ENCODE measurements at places on chromosomes 2 and 18.

- DNase-seq = no peak
These were observed 61.3 kb upstream of the HDAC4 start for GRCh38 chr2:239462191-239462515.

GRCh38 chr2:238881353-238882081, 33.6 kb downstream of the TWIST2 start:
- DNase-seq = no peak

- DNase-seq = no peak
These were observed 66.8 kb downstream of the BMPR2 start for GRCh38 chr2:202442882-202443281.

GRCh38 chr2:61456746-61457420, 14.0 kb downstream of the USP34 start:
- no peak for DNase-seq

GRCh38 chr2:203476881-203477280, 58.2 kb downstream of the RAPH1 start:
- no peak for DNase-seq

GRCh38 chr2:136301006-136301405, 183.1 kb upstream of the CXCR4 start:
- DNase-seq = no peak

DNA sequence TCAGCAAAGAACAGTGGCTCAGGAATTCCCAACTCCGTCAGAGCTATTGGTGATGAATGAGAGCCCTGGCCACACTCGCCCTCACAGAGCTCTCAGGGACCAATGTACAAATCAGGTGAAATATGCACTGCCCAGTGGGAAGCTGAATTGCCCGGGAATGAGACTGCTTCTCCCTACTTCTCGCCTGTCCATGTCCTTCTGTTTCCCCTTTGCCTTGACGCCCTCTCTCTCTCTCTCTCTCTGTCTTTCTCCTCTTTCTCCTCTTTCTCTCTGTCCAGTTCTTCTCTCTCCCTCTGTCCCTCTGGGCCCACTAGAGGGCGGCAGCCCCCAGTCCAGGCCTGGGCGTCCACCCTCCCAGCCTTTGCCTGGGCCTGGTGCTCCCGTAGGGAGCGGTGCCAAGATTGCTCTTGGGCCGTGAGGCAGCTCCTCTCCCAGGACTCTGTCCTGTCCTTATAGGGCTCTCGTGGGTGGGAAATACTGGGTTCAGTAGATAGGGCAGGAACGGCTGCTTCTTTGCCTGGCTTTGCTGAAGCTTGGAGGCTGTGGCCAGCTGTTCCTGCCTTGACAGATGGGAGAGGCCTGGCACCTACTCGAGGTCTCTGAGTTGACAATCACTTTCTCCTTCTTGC, 28.4 kb upstream of the PUM2 start:
- DNase-seq = peak; percentile 26

- no peak for DNase-seq
These were observed 126.5 kb downstream of the MAPK4 start for GRCh38 chr18:50686409-50686808.

DNA sequence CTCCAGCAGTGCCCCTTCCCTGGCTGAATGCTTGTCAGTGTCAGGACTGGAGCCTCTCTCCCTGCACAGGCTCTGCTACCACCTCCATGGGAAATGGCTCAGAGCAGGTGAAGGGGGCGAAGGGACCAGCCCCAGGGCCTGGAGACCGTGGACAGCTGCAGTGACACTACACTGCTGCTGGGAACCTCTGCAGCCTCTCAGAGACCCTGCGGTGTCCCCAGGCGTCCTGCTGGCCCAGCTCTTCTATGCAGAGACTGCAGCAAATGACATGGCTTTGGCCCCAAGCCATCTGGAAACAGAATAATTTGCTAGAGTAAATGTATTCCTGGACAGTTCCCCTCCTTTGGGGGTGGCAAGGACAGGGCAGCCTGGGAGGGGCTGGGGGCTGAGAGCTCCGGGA, 53.2 kb downstream of the CIB4 start:
- DNase-seq = no peak

- DNase-seq = peak; percentile 19
These were observed 132.7 kb upstream of the XPO1 start for GRCh38 chr2:61670591-61671501.

DNA sequence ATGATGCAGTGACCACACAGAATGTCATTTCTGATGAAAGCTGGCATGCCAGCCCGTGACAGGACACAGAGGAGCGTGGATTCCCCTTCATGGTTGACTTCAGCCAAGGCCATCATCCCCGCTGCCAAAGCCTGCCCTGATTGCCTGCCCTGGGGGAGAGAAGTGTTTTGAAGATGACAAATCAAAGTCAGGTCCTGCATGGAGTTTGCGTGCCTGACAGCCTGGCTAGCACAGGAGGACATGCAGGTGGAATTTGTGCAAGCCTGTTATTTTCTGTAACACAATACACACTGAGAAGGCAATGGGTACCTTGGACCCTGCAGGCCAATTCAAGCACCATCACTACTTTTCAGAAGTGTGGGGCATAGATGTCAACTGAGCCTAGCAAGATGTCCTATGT, 5.4 kb upstream of the IL1R2 start:
- DNase-seq = no peak

DNA sequence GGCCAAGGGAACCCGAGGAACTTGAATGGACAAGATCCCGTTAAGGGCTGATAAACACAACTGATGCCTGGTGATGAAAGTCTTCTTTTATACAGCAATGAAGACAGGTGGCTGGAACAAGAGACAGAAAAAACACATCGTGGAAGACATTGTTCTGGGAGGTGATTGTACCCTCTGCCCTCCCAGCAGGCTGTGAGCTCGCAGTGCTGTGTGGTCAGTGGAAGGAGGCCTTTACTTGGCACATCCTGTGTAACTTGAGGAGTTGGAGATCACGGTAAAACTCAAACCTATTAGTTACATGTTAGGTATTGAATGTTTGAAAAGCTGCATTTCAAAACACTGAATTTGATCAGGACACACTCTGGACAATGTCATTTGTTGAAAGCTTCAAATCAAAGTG, 249.9 kb upstream of the EPAS1 start:
- no peak for DNase-seq

GRCh38 chr2:156333274-156333950, 891 bp upstream of the NR4A2 start:
- DNase-seq = no peak

- no peak for DNase-seq
These were observed 77.3 kb downstream of the LPIN2 start for GRCh38 chr18:2935438-2936192.

DNA sequence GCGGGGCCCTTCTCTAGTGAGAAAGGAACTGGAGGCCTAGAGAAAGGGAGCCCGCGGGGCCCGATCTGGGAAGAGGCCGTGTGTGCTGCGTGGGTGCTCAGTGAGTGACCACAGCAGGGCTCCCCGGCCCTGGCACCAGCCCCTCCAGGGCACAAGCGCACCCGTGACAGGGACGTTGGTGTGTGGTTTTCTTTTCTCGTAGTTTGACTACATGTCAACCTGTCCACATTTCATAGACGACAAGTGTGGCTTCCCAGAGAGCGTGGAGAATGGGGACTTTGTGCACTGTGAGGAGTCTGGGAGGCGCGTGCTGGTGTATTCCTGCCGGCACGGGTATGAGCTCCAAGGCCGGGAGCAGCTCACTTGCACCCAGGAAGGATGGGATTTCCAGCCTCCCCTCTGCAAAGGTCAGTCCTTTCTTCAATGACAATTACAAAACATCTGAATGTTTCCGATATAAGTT, 83.1 kb downstream of the TPO start:
- no peak for DNase-seq

DNA sequence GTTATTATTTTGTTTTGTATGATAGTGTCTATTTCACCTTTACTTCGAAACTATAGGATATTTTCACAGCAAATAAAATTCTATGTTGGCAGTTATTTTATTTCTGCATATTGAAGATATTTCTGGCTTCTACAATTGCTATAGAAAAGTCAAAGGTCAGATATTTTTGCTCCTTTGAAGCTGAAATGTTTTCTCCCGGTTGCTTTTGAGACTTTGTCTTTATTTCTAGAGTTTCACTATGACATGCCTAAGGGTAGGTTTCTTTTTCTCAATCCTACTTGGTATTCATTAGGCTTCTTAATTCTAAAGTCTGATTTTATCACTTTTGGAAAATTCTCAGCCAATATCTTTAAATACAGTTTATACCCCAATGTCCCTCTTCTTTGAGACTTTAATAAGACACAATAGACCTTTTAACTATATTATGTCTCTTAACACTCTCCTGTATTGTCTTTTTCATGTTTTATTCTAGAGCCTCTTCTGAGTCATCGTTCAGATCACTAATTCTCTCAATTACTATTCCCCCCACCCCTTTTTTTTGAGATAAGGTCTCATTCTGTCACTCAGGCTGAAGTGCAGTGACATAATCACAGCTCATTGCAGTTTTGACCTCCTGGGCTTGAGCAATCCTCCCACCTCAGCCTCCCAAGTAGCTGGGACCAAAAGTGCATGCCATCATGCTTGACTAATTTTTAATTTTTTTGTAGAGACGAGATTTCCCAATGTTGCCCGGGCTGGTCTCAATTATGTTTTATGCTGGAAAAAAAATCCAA, 50.5 kb downstream of the USP37 start:
- DNase-seq = no peak

GRCh38 chr18:7333025-7333562, 102.2 kb downstream of the LRRC30 start:
- no peak for DNase-seq

DNA sequence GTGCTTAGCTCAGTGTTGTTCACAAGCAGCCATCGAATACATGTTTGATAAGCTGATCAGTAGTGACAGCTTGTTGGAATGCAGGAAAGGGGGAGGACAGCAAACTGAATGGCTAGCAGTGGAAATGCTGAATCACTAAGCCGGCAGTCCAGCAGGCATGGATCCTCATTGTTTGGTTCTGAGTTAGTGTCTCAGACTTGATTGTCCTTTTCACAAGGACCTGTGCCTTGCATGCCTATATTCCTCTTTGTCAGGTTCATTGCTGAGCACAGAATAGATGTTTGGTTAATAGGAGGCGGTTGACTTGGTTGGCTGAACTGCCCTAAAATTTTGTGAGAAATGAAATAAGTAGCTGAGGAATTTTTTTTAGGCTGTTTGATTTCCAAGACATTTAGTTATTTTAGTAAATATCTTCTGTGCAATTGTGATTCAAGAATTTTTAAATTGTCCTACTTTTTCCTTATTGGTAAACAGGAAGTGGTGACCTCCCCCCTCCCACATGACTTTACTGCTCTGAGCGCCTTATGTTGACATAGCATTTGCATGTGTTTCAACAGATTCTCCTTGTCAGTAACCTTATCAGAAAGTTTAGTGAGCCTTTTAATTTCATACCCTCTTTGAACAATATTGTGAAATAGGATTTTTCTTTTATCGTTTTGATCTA, 21.4 kb upstream of the STON1 start:
- DNase-seq = peak; percentile 71

DNA sequence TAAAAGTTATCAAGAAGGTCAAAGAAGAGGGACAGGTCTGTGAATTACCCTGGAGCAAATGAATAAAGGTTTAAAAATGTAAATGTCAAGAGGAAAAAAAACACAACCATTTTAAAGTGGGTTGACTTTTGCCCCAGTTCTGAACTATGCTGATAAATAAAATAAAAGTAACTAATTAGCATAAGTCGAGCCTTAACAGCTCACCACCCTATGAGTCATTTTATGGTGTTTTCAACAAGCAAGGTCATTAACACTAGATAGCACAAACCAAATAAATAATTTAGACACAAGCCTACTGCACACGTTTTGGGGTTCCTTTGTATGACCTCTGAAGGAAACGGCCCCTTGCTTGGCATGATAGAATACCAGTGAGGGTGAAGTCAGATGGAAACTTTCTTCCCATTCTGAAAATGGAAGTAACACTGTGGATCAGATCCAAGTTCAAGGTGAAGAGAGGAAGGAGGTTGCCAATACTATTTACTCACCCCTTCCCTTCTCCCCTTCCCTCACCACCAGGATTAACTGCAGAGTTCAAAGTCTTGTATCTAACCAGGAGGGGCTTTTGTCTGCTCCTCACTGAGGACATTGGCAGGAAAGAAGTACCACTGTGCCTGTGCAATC, 380.0 kb upstream of the ACVR2A start:
- DNase-seq = no peak

- DNase-seq = no peak
These were observed 219.8 kb downstream of the SH3BP4 start for GRCh38 chr2:235171550-235172031.

GRCh38 chr2:241763551-241764274, 12.9 kb upstream of the GAL3ST2 start:
- no peak for DNase-seq

GRCh38 chr2:47034973-47035609, 119.5 kb upstream of the MCFD2 start:
- DNase-seq = no peak

GRCh38 chr2:48527226-48527885, 2.6 kb upstream of the STON1 start:
- DNase-seq = no peak

GRCh38 chr18:34929336-34929780, 111.9 kb upstream of the MAPRE2 start:
- DNase-seq = no peak

DNA sequence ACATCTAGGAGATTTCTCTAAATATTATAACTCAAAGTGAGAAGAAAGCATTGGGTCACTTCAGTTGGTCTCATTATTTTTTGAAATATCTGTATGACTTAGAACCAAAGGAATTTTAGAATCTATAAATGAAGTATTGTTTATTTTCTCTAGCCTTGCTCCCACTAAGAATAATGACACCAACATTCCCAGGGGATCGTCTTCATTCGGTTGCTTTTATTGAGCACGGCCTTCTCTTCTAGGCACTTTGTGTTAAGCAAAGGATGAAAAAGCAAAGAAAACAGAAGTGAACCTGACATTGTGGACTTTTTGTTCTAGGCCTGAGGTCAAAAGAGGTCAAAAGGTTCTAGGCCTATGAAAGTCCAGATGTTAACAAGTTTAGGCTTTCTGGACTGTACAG, 231.9 kb downstream of the GALR1 start:
- DNase-seq = no peak

- no peak for DNase-seq
These were observed 25.5 kb upstream of the CTNNA2 start for GRCh38 chr2:79487399-79487798.

GRCh38 chr2:164952057-164952702, 3.1 kb downstream of the SLC38A11 start:
- DNase-seq = no peak

DNA sequence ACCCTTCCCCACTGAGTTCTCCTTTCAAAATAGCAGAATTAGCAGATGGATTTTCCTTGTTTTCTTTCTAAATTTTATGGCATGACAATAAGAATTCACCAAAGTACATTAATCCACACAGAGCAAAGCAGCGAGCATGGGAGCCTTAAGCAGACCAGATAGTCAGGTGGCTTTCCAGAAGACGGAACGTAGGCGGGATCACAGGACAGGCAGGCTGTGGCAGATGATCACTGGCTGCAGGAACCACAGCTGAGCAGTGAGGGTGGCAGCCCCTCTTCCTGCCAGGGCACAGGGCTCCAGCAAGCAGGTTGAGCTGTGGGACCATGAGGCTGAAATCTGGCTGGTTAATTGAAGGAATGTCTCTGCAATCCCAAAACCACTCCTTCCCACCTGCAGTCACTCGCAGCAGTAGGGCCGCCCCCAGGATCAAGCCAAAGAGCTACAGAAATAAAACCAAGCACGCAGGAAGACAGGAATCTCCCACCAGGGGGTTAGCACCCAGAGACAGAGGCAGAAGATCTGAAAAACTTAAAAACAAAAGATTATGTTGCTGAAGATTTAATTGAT, 259.9 kb downstream of the EIPR1 start:
- no peak for DNase-seq

GRCh38 chr2:9811679-9812511, 31.4 kb upstream of the TAF1B start:
- no peak for DNase-seq
